ENCODE measurements at places on chromosomes 13 and 19.

DNA sequence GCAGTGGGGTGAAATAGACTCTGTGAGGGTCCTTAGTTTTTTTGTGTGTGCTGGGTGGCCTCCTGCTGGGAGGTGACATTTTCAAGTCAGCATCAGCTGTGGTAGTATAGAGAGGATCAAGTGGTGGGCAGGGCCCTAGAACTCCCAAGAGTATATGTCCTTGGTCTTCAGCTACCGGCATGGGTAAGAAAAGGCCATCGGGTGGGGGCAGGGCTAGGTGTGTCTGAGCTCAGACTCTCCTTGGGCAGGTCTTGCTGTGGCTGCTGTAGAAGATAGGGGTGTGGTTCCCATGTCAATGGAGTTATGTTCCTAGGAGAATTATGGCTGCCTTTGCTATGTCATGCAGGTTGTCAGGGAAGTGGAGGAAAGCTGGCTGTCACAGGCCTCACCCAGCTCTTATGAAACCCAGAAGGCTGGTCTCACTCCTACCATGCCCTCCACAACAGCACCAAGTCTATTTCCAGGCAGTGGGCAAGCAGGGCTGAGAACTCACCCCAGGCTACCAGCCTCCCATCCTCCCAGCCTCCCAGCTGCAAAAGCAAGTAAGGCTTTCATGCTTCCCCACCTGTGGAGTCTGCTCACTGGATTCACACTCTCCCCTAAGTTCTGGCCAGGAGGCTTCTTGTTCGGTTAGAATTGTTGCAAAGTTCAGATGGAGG is 130.6 kb upstream of the SOX1 start:
- DNase-seq, result no peak

GRCh38 chr13:99356262-99357091 is 49.3 kb upstream of the GPR183 start:
- DNase-seq, result no peak

DNA sequence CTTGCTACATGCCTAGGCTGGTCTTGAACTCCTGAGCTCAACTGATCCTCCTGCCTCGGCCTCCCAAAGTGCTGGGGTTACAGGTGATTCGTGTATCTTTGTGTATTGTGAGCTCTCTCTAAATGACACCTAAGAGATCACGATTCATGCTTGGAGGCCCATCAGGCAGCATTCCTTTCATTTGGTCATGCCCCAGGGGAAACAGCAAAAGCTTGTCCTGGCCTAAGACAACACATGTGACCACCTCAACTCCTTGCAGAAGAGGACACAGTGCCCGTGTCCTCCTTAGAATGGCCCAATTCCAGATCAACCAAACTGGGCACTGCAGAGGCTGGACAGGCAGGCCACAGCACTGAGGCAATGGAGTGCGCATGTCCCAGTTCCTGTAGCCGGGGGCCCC is 32.5 kb downstream of the ZC3H4 start:
- DNase-seq, result no peak

DNA sequence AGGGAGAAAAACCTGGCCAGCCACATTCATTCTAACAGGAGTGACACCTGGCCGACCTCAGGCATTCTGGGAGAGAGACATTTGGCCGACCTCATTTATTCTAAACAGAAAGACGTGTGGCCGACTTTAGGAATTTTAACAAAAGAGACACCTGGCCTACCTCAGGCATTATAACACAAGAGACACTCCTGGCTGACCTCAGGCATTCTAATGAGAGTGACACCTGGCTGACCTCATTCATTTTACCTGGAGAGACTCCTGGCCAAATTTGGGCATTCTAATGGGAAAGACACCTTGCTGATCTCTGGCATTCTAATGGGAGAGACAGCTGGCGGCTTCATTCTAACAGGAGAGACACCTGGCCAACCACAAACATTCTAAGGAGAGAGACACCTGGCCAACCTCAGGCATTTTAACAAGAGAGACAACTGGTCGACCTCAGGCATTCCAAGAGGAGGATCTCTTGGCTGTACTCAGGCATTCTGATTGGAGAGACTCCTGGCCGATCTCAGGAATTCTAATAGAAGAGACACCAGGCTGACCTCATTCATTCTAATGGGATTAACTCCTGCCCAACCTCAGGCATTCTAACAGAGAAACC is 1353.9 kb downstream of the UQCRFS1 start:
- DNase-seq, result no peak

DNA sequence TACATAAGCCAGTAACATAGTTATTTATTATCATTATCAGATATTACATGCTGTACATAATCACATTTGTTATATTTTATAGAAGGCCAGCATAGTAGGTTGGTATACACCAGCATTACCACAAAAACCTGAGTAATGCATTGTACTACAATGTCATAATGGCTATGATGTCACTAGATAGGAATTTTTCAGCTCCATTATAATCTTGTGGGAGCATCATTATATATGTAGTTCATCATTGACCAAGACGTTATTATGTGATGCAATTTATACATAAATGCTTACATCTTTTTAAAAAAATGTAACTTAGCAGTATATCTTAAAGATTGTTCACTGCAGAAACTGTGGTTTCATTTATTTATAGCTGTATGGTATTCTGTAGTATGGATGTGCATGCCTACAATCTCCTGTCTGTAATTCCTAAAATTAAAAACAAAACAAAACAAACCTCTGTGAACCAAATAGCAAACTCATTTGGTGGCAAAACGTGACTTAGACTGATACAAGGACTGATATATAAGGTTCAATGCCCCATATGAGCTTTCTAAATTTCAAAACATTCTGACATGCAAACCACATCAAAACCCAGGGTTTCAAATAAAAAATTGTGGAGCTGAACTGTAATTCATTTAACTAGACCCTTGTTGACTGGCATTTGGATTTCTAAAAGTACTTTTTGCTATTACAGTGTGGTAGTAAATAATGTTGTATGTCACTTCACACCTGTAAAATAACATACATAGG is 250.9 kb downstream of the DLEU7 start:
- peak; percentile 84 for DNase-seq

GRCh38 chr13:45678282-45678681 is 23.8 kb upstream of the CBY2 start:
- DNase-seq, result no peak

DNA sequence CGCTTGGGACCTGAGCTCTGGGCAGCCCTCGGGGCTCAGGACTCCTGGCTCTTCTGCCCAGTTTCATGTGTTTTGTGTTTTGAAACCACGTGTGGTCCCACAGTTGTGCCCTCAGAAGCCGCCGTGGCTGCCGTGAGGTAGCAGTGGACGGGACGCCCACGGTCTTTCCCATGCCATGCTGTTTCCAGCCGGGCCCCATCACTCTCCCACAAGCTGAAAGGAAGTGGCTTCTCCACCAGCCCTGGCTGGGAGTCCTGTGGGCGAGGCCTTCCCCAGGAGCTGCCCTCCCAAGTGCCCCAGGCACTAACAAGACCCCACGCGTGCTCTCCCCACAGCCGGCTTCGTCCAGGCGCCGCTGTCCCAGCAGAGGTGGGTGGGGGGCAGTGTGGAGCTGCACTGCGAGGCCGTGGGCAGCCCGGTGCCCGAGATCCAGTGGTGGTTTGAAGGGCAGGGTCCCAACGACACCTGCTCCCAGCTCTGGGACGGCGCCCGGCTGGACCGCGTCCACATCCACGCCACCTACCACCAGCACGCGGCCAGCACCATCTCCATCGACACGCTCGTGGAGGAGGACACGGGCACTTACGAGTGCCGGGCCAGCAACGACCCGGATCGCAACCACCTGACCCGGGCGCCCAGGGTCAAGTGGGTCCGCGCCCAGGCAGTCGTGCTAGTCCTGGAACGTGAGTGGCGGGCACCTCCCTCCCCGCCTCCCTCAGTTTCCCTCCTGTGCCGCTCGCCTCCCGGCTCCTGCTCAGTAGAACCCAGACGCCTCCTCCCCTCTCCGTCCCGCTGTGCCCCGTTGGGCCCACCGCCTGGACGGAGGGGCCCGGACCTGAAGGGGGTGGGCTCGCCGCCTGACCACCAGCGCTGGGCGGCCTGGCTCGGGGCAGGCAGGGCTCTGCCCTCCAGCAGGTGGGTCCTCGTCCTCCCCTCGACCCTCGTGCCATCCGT is 5.3 kb downstream of the BSG start:
- no peak for DNase-seq

DNA sequence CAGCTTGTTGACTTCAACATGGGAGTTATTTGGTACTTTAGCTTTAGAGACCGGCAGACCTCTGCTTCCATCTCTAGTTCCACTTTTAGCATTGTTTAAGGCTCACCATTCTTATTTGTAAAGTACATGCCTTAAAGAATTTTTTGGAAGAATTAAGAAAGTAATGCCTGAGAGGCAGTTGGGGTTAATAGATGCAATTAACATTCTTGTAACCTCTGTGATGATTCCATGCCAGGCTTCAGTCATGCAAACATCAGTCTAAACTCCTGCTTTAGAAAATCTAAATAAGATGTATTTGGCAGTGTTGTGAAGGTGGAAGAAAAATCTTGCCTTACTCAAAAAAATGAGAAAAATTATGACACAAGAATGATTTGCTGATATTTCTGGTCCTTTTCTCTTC is 79.9 kb upstream of the UBAC2 start:
- DNase-seq, result no peak

- peak; percentile 83 for DNase-seq
Observed at GRCh38 chr13:94093652-94094315, 385.7 kb downstream of the DCT start.

- peak; percentile 13 for DNase-seq
Observed at GRCh38 chr13:46385946-46386345, 1.1 kb downstream of the RUBCNL start.

DNA sequence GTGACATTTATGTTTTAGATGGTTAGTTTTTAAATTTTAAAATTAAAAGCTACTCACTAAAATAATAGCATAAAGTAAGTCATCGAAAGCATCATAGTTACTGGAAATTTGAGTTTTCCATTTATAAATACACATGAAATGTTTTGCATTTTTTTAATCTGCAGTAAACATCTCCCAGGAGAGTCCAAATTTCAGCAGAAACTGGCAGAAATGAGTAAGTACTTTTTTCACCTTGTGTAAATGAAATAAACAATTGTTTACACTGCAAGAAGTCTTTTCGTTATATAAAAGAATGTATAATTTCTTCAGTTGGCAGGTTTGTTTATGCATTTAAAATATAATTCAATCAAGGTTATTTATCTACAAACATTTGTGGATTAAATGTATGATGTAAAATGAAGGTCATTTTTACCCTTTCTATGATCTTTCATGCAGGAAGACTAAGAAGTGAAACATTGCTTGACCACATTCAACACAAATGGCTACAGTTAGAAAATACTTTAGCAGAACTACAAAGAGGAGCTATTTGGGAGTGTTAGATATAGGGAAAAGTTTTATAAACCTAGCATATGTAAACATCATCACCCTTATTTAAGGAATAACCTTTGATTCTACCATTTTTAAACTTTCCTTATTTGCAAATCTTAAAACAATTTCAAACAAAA is 55.6 kb downstream of the RCBTB2 start:
- DNase-seq, result no peak

DNA sequence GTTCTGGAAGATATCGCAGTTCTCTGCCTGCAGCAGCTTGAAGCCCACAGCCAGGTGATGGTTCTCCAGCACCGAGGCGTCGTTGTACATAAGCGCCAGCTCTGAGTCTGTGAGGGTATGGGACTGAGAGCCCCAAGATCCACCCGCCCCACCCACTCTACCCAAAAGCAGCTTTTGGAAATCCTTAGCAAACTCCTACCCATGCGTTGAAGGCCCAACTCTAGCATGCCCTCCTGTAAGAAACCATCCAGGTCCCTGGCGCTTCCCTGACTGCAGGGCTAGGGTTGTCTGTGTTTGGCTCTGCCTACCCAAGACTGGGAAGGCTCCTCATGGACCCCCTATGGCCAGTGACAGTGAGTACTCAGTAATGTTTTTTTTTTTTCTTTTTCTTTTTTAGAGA is 9.4 kb downstream of the PDE4C start:
- no peak for DNase-seq

DNA sequence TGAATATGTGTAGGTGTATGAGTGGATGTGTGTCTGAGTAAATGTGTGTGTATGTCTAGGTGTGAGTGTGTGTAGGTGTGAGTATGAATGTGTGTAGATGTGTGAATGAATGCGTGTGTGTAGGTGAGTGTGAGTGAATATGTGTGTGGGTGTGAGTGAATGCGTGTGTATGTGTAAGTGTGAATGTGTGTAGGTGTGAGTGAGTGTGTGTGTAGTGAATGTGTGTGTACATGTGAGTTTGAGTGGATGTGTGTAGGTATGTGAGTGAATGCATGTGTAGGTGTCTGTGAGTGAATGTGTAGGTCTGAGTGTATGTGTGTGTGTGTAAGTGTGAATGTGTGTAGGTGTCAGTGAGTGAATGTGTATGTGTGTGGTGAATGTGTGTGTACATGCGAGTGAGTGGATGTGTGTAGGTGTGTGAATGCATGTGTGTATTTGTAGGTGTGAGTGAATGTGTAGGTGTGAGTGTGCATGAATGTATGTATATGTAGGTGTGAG is 201.0 kb upstream of the ZNF536 start:
- no peak for DNase-seq

DNA sequence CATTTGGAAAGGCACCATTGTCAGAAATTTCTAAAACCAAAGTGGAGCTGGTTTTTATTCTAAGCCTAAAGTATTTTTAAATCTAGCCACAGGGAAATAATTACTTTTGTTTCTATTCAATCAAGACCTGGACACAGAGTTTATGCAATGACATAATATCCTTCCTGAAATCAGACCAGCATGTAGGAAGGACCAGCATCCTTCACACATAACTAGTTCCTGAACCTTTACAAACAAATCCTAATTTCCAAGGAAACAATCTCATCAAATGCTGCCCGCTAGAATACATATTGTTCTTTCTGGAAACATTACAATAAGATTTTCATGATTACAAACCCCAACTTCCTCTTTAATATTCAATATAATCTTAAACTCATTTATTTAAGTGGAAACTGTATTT is 1.5 kb downstream of the STARD13 start:
- peak; percentile 47 for DNase-seq

DNA sequence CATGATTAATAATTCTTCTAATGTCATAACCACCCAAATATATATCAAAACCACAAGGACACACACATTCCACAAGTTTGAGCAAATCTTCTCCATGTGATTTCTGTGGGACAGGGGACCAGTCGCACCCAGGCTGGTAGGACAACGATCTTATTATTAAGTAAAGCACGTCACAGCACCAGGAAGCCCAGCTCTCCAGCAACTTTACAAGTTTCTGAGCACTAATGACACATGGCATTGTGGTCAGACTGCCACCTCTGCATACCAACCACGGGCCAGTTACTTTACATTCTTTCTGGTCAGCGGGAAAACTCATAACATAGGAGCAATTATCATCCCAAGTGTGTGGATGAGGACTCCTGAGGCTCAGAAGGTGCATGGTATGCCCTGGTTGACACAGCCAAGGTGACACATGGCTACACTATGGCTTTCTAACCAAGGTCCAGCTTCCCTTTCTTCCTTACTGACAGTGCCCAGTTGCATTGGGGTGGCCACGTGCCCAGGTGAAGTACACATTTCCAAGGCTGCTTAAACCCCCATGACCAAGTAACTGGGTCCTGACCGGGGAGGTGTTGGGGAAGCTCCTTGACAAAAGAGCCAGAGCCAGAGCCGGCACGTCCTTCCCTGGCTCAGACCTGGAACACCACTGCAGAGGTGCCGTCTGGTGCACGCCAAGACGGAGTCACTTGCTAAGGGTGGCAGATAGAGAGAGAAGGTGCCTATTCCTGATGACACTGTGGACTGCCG is 27.4 kb downstream of the LATS2 start:
- DNase-seq, result peak; percentile 47

- DNase-seq, result no peak
Observed at GRCh38 chr19:2774953-2775555, 8.0 kb downstream of the SGTA start.
